ENCODE measurements at places on chromosomes 11 and 22.

- no peak for DNase-seq
Measured at GRCh38 chr11:124511745-124512144, 31.7 kb downstream of the OR8B12 start.

DNA sequence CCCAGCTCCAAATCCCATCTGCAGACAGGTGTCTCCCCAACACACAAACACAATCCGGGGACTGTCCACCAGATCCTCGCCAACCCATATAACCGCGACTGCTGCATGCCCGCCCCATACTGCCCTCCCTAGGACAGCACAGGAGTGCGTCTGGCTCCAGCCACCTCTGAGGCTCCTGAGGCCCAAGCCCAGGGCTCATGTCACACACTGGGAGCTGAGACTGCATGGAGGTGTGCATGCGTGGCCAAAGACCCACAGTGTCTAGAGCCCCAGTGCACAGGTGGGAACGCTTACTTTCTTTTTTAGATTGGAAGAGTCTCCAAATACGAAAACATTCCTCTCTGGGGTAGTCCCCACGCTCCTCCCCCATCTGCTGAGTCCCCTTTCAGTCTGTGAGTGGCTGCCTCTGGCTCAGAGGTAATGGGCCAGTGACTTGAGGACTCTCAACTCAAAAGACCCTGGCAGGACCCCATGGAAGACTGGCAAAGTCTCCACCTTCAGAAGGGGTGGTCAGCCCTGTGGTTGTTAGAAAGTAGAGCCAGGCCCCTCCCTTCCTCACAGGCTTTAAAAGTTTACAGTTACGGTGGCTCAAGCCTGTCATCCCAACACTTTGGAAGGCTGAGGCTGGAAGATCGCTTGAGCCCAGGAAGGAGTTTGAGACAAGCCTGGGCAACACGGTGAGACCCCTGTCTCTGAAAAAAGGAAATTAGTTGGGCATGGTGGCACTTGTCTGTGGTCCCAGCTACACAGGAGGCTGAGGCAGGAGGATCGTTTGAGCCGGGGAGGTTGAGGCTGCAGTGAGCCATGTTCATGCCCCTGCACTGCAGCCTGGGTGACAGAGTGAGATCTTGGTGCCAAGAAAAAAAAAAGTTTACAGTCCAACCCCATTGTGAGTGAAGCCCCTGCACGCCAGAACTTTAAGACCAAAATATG lies 2.3 kb downstream of the CBX7 start:
- no peak for DNase-seq

DNA sequence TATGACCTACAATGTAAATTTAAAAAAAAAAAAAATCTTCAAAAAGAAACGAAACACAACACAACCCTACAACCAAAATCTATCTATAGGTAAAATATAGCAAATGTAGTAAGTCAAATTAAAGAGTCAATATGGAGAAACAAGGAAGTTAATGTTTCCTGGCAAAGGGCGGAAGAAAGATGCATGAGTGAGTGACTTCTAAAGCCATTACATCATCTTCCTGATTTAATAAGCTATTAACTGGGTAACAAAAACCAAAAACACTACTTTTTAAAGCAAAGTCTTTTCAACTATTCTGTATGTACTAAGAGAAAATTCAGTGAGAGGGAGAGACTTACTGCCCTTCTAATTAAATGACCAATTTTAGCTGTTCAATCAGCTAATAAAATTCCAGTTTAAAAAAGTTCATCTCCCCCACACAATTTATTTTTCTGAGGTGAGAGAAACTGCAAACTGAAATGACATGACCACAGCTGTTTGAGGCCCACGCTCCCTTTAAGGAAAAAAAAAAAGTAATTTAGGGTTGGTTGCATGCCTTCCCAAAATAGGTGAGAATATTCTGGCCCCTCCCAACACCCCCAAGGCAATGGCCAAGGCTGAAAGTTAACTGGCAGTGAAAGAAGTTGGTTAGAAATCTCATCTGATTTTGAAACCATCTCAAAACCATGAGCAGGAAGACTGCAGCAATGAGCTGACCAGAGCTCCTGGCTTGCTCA lies 5.9 kb downstream of the SF1 start:
- no peak for DNase-seq

GRCh38 chr11:35290876-35291275 lies 128.5 kb downstream of the SLC1A2 start:
- no peak for DNase-seq

- peak; percentile 23 for DNase-seq
Measured at GRCh38 chr22:35376728-35377472, 4.0 kb upstream of the HMOX1 start.

- no peak for DNase-seq
Measured at GRCh38 chr11:28466506-28466905, 358.3 kb downstream of the METTL15 start.

GRCh38 chr11:1877211-1878136 lies 14.2 kb downstream of the PRR33 start:
- DNase-seq = no peak

DNA sequence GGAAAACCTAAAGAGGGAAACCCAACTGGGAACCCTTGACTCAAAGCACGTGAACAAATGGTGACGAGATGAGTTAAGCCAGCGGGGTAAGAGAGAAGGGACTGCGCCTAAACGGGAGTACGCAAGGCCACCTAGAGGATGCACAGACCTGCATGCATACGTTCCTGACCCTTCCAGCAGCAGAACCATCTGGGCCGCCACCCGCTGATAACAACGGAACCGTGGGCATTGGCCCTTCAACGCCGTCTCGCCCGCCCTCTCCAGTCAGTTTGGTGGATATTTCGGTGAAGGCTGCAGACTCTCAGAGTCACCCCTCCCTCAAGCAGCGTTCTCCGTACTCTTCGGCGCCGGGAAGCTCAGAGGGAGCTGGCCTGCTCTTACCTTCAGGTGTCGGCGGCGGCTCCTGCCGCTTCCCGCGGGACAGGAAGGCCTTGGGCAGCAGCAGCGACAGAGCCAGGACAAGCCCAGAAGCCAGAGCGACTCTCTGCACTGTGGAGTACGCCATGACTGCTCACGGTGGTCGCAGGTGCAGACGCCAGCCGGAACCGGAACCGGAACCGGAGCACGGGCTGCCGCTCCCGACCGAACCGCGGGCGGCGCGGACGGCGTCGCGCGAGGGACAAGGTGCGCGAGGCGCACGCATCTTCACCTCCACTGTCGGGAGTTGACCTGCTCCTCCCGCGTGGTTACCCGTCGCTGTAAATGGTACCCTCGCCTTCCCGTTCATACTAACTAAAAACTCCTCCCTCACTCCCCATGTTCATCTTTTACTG lies at the start of gene RIC3:
RIC3 (minus strand) TSS at position 541 of the 773 bp plus-strand sequence; CDS start at position 505, 36 bp downstream.
- DNase-seq = peak; percentile 30

GRCh38 chr11:1232883-1233321 lies 10.0 kb downstream of the MUC5B start:
- no peak for DNase-seq

GRCh38 chr11:623349-623869 lies 1.3 kb downstream of the CDHR5 start:
- DNase-seq = no peak

DNA sequence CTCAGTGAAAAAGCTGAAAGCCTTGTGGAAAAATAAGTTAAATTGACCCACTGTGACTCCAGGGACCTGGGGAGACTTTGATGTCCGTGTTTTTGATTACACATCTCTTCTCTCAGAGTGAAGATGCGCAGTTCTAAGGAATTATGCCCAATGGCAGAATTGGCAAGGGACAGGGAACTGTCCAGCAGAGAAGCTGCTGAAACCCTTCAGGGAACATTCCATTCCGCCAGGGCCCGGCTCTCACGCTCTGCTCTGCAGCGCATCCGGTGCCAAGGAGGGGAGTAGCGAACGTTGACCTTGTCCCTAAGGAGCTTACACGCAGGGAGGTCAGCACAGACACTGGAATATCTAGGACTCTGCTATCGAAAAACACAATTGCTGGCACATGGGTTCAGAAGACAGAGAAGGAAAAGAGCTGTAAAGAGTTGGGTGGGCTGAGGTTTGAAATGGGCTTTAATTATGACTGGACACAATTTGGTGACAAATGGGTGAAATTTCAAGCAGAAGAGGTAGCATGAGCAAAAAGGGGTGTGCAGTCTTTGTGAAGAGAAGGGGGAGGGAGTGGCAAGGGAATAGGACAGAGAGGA lies 64.5 kb upstream of the B3GAT1 start:
- no peak for DNase-seq

- no peak for DNase-seq
Measured at GRCh38 chr11:11293798-11294550, 59.1 kb downstream of the CSNK2A3 start.

- DNase-seq = no peak
Measured at GRCh38 chr11:61972672-61973475, 5.4 kb upstream of the FTH1 start.

- DNase-seq = no peak
Measured at GRCh38 chr11:1226226-1226985, 3.5 kb downstream of the MUC5B start.

DNA sequence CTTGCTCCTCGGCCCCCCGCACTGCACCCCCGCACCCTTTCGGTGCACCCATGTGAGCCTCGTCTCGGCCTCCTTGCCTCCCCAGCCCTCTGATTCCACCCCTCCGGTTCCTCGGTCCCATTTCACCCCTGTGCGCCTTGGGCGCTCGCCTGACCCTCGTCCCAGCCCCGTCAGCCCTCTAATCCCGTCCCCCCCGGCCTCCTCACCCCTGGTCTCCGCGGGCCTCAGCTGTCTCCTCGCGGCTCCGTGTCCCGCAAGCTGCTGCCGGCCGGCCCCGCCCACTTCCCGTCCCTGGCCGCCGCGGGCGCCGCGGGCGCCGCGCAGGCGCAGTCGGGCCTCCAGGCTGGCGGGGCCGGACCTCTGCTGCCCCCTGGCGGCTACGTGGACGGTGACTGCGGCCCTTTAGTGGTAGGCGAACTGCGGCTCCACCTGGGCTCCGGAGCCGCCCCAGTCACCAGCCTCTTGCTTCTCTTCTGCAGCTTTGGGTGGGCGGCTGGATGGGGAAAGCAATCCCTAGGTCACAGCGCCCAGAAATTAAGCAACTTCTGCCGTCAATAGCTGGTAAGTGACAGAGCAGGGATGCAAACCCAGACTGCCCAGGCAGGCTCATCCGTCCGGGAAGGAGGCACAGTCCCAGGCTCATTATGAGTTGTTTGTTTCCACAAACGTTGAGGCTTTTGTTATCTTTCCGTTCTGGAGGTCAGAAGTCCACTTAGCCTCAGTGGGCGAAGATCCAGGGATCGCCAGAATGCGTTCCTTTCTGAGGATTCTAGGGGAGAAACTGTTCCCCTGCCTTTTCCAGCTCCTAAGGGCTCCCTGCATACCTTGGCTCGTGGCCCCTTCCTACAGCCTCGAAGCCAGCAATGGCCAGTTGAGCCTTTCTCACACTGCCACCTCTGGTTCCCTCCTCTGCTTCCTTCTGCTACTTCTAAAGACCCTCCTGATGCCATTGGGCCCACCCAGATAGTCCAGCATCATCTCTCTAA lies at the start of gene PPM1F:
PPM1F (minus strand) TSS at position 263 of the 986 bp plus-strand sequence. CDS start 6,800 bp downstream, outside the sequence.
- DNase-seq = peak; percentile 94

- DNase-seq = no peak
Measured at GRCh38 chr11:71181566-71181965, 70.8 kb downstream of the SHANK2 start.

GRCh38 chr22:50438305-50439275 lies 36.2 kb downstream of the SBF1 start:
- DNase-seq = no peak

DNA sequence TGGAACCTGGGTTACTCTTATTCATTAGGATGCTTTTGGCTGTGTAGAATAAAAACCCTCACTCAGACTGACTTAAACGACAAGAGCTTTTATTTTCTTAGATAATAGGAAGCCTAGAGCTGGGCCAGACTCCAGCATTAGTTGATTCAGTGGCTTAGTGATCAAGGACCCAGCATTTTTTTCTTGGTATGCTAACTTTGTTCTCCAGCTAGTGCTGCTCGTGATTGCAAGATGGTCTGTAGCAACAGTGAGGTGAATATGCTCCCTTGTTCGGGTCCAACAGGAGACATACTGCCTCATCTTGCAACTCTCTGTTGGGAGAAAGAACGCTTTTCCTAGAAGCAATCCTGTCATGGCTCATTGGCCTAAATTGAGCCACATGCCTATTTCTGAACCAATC lies 33.4 kb downstream of the INSC start:
- DNase-seq = no peak

DNA sequence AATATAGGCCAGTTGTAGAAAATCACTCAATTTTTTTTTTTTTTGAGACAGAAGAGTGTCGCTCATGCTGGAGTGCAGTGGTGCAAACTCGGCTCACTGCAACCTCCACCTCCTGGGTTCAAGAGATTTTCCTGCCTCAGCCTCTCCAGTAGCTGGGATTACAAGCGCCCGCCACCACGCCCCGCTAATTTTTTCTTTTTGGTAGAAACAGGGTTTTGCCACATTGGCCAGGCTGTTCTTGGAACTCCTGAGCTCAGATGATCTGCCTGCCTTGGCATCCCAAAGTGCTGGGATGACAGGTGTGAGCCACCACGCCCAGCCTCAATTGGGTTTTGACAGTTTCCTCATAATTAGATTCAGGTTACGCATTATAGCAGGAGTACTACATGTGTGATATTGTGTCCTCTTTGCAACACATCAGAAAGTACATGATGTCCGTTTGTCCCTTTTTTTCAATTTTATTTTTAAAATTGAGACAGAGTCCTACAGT lies 2.6 kb upstream of the ATP6V1E1 start:
- no peak for DNase-seq

DNA sequence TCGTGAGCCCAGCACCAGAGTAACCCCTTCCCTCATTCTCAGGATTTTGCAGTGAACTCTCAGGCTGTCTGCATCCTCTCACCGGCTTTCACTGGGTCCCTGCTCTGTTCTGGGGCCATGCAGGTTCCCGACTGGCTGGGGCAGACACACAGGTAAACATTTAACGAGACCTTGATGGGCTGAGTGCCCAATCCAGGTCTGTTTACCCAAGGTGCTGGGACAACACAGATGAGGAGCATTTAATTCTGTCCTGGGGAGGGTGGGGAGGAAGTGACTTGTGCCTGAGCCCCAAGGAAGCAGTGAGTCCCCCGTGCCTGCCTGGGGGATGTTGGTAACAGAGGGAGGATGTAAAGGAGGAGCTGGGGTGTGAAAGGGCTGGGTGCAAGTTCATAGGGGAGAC lies 4.4 kb downstream of the BIK start:
- no peak for DNase-seq

- DNase-seq = no peak
Measured at GRCh38 chr11:37502202-37502601, 904.2 kb upstream of the RAG2 start.

DNA sequence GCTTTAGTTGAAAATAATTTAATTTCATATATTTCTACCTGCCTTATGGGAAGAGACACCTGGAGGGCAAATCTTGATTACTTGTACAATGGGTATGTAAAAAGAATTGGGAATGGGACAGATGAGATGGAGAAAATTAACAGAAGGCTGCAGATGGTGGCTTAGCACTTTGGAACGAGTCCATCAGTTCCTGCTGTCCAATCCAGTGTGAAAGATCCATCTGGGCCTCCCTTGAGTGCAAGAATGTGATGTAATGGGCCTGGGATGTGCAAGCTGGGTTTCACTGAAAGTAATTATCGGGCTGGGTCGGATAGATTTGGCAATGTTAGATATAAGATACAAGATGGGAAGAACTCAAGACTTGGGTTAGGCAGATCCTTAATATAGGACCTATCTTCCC lies 42.0 kb downstream of the CECR2 start:
- DNase-seq = no peak
